ENCODE measurements at places on chromosomes 1 and 21.

GRCh38 chr1:196380316-196380715 lies 227.9 kb downstream of the KCNT2 start:
- DNase-seq, result peak; percentile 53

DNA sequence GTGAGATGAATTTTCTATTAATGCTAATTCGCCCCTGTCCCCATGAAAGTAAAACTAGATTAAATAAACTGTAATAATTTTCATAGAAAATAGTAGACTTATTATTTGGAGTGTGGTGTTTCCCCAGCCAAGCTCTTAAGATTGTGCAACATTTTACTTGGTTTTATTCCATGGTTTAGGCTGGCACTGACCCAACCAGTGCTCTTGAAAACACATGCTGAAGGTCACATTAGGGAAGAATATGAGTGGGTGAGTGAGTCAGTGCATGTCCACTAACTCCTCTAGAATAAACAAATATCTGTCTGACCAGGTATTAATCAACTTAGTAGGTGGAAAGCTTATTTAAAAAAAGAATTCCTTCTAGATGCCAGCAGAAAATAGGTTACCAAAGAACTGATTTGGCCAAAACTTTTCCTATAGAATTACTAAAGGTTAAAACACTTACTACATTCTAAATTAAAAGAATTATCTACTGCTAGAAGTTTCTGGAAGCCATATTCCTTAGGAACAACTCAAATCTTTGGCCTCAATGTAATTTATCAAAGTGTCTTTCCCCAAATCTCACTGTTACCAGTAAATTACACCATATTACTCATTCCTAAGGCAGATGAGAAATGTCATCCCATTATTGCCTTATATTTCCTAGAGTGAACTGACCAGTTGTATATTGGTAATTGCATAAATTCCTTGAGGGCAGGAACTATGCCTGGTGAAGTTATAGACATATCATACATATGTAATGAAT lies 89.7 kb upstream of the RGS1 start:
- no peak for DNase-seq

DNA sequence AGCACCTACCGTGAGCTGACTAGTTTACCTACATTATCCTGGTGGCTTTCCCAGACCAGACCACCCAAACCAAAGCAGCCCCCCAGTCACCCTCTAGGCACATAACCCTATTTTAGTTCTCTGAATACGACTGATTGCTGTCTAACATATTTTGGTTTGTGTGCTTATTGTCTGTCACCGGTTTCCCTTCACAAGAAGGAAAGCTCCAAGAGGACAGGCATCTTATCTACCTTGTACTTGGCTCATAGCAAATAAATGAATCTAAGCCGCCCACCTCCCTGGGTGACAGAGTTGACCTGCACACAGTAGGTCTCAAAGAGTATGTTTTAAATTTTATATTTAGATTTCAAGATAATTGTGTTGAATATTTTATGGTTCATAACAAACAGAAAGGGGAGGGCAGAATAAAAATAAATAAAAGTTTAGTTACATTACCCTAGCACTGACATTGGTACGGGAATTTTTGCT lies 904 bp upstream of the PRDX6 start:
- DNase-seq, result no peak

- DNase-seq, result no peak
Observed at GRCh38 chr1:240217403-240217802, 125.7 kb downstream of the FMN2 start.

DNA sequence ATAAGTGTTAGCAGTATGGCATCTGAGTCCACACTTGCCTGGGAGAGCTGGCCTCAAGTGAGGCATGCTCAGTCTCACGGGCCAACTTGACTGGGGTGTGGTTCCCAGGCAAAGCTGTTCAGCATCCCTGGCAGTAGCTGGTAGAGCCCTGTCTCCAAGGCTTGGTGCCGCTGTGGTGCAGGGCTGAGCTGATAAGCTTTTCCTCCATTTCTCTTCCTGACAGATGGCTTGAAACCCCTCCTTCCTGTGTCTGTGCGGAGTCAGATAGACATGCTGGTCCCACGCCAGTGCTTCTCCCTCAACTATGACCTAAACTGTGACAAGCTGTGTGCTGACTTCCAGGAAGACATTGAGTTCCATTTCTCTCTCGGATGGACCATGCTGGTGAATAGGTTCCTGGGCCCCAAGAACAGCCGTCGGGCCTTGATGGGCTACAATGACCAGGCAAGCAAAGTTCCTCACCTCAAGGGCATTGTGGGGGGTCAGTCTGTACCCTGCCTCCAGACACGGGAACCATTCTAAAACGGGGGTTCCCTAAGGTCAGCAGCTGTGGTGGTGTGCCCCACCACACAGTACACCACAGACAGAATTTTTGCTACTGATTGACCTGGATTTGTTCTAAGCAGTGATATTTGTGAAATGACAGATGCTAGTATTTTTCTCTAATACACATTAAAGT lies 13.7 kb upstream of the MIIP start:
- no peak for DNase-seq

DNA sequence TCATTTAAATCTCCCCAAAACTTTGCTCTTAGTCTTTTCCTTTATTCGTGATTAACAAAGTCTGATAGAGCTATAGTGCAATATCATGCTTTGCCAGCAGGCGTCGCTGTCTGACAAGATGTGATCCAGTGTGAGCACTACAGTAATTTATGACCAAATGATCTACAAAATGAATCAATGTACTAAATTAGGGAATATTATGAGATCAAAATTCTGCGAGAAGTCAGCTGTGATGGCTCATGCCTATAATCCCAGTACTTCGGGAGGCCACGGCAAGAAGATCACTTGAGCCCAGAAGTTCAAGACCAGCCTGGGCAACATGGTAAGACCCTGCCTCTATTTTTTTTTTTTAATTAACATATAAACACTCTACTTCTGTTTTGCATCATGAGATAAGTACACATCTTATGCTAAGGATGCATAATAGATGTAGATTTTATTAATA lies 3.6 kb upstream of the SPSB1 start:
- peak; percentile 86 for DNase-seq

DNA sequence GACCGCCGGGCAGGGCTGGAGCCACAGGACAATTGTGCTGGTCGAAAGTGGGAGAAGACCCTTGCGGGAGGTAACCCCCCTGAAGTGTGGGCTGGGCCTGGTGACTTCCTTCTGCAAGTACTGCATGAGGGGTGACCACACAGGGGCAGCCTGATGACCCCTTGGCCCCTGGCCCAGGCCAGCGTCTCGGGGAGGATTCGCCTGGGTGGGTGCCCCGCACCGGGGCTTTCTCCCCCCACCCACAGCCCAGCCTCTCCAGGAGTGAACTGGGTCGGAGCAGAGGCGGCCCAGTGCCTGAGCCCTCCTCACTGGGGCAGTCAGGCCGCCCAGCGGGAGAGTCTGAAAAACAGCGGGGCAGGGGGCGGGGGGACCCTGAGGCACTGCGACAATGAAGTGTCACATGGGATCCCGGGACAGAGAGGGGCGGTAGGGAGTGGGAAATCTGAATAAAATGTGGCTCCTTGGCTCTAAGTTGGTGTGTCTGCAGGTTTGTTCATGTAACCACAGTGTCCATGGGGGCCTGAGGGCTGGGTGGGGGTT lies 1.6 kb upstream of the DNMT3L start:
- peak; percentile 52 for DNase-seq

DNA sequence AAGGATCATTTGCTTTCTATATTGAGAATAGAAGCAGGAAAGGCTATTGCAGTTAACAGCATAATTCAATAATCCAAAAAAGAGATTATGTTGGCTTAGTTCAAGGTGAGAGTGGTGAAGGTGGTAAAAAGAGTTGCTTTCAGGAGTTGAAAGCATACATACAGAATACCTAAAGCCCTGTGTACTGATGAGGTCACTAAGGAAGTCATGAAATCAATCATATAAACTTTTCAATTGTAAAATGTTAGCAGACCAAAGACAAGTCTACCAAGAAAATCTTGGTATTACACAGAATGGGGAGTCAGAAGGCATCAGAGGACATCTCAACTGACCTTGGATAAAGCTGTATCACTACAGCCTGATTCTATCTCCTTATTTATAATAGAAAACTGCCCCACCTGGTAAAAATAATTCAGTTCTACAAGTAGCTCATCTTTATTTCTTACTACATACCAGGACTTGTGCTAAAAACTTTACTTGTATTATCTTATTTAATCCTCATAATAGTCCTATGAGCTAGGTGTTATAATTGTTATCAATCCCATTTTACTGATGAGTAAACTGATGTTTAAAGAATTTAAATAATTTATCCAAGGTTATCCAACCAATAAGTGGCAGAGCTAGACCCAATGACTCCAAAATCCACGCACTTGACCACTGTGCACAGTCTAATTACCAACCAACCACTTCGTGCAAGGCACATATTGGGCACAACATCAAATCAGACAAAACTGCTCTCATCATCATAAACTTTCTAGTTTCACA lies 40.9 kb downstream of the TUT4 start:
- no peak for DNase-seq

DNA sequence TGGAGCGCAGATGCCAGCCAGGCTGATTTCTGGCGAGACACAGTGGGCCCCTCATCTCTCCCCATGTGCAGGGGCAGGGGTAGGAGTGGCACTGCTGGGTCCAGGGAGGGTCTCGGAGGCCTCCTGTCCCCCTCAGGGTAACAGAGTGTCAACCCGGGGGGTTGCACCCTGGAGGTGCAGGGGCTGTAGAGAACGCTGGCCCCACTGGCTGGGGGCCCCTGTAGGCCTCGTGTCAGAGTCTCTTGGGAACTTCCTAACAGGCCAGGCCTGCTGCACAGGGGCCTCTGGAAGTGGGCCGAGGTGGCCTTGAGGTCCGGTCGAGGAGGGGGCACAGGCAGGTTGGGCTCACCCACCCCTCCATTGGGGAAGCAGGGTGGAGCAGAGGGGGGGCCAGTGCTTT lies 38.9 kb upstream of the AJAP1 start:
- no peak for DNase-seq

DNA sequence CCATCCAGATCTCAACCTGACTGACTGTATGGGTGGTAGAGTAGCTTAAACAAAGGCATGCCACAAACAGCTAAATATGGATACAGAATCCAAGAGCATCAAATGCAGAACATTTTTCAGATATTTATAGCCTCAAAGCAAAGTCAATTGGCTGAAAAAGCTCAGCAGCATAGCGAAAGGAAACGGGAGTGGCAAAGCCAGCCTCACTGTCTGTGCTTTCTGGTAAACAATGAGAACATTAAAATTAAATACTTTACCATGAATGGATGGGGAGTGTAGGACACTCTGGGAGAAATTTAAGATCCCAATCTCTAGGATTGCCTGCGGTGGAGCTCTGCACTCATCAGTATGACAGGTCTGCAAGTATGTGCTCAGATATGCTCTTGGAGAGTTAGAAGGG lies 4.4 kb downstream of the RASAL2 start:
- no peak for DNase-seq

DNA sequence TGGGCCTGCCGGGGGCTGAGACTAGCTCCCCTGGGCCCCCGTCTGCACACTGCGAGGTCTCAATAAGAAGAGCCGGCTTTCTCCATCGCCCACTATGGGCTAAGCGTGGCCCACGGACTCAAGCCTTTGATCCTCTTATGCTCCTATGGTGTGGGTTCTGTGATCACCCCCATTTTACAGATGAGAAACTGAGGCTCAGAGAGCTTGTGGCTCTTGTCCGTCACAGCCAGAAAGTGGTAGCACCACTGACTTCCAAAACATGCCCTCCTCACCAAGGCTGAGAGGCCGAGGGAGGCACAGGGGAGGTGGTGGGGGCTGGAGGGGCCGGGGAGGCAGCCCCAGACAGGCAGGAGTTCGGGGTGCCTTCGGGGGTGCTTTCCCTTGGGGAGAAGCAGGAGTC lies 39.0 kb upstream of the CASZ1 start:
- no peak for DNase-seq

DNA sequence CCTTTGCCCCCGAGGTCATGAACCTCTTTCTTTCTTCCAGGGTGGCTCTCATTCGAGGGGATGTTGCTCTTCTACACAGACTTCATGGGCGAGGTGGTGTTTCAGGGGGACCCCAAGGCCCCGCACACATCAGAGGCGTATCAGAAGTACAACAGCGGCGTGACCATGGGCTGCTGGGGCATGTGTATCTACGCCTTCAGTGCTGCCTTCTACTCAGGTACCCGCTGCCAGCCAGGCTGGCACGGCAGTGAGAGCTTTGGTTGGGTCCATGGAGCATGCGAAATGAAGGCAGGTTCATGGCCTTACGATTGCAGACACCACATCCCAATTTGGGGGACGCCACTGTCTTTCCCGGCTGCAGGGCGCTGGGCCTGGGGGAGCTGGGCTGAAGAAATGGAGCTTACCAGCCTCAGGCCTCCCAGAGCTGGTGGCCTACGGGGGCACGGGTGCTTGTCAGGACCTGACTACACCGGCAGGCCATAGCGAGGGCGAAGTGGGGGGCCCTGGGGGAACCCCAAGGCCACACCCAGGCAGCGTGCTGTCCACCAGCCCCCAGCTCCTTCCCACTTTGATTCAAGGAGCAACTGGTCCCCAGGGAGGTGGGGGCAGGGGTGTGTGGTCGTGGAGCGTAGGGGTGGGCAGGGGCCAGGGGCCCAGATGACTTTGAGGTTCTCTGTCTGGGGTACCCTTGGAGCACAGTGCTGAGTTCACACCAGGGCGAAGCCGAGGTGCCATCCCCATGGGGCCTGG lies 20.0 kb downstream of the SLC45A1 start:
- DNase-seq, result no peak

DNA sequence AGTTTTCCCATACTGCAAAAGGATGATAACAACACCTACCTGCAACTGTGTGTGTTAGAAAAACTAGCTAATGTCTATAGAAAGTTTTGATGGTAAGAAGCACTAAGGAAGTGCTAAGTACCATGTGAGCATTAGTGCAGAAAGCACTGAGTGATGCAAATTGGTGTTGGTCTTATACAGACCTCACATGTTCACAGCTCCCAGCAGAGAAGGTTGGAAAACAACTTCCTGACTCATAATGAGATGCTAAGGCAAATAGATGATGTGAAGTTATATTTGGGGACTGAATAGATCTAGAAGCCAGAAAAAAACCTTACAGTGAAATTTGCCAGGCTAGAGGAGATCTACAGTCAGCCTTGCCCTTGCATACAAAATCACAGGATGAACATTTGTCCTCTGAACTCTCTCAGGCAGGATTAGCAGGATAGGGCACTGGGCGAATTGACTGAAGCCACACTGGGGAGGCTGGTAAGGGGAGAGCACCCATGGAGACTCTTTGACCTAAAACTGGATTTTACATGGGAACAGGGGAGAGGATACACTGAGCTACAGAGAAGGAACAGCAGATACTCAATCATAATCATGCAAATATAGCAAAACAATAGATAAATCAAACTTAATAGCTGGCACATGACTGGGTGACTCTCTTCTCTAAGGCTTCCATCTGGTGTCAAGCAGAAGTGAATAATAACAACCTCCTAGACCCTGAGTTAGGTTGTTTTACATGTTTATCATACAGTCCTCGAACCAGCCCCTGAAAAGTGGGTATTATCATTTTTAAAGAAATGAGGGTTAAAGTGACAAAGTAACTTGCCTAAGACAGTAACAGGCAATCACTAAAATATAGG lies 61.3 kb downstream of the ASTN1 start:
- no peak for DNase-seq

- no peak for DNase-seq
Observed at GRCh38 chr1:34975338-34975737, 9.8 kb downstream of the TMEM35B start.
